ENCODE measurements at places on chromosomes 13 and 19.

GRCh38 chr13:113566227-113566561, 18.4 kb upstream of the TFDP1 start:
- no peak for DNase-seq

DNA sequence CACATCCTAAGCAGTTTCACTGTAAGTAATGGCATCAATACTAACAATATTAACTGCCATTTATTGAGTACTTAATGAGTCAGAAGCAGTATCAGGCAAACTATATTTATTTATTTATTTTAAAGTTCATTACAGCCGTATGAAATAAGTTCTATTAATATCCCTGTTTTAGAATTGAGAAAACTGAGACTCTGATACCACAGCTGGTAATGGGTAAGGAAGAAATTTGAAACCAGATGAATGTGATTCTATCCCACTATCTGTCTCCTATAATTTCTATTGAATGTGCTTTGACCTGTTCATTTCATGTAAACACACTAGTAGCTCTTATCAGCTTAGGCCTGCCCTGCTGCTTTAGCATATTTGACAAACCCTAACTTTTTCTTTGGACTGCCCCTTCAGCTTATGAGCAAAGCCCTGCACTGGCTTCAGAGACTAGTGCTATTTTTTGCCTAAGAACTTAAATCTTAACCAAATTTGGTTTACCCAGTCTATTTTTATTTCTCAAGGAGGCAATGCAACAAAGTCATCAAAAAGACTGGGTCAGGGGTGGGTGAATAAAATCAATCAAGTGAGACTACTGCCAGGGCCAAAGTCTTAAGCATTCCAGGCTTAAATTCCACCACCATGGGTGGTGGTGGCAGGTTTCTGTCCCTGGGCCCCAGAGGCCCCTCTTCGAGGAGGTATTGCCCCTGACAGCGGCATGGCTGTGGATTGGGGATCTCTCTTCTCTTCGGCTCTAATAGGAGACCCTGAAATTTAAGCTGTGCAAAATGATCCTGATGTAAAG, 143.4 kb downstream of the DLEU7 start:
- no peak for DNase-seq

GRCh38 chr13:29136341-29136740, 316.2 kb downstream of the MTUS2 start:
- DNase-seq: no peak

DNA sequence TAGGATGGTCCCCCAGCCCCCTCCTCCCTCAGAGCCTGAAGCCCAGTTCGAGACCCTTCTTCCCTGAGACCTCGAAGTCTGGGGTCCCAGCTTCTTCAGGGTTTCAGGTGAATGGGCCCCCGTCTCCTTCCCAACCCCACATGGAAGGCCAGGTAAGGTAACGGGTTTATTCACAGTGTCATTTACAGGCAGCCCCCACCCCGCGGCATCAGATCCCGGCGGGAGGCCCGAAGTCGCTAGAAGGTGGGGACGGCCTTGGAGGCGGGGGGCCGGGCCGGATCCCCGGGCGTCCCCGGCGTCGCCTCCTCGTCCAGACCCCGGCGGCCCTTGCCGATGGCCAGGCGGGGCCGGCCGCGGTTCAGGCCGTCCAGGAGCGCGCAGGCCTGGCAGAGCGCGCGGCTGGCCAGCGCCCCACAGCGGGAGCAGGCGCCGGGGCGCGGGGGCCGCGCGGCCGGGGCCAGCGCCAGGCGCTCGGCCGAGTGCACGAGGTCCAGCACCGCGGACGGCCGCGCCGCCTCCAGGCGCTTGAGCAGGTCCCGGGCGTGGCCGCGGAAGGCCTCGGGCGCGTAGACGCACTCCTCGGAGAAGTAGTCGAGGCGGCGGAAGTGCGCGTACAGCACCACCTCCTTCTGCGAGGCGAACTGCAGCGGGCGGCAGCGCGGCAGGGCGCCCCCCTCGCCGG, 9.7 kb downstream of the CTU1 start:
- DNase-seq: no peak

DNA sequence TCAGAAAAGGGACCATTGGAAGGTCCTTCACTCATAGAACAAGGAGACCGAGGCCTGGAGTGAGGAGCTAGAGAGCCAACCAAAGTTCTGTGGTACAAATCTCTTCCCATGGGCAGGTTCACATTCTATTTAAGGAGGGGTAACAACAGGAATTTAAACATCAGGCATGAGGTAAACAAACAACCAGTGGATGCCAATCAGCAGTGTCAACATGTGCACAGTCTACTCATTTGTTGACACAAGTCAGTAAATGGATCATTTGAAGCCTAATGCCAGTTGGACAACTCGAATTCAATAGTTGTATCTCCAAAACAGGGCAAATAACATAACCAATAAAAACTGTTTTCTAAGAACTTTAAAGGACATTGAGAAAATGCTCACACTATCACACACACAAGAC, 6.3 kb upstream of the DOCK9 start:
- DNase-seq: no peak

GRCh38 chr13:89862691-89863036, 1484.8 kb upstream of the MIR17HG start:
- DNase-seq: no peak

- DNase-seq: no peak
These were observed 31.8 kb downstream of the TPP2 start for GRCh38 chr13:102628559-102628958.

- no peak for DNase-seq
These were observed 195.6 kb upstream of the DACH1 start for GRCh38 chr13:72062566-72062965.

DNA sequence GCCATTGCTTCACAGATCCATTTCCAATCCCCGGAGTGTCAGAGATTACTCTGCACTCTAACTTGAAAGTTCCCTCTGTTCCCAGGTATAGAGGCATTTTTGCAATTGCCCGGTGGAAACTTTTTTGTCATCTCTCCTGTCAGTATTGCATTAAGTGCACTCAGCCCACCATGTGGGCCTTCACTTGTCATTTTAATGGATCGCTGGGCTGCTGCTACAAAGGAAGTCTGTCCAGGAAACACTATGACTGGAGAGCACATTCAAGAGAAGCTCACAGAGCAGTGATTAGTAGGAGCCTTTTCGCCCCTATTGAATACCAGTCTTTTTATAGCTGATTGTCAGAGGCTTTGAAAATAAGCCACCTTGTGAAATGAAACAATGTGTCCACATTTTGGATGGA, 180.9 kb downstream of the B3GLCT start:
- no peak for DNase-seq

DNA sequence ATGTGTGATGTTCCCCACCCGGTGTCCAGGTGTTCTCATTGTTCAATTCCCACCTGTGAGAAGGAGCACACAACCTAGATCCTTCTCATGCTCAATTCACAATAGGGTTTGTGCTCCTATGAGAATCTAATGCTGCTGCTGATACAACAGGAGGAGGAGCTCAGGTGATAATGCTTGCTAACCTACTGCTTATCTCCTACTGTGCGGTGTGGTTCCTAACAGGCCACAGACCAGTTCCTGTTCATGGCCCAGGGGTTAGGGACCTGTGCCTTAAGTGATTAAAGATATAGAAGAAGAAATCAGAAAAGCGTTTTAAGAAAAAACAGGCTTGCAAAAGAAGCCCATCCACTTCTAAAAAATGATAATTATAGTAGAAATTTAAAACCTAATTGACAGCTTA, 17.5 kb downstream of the DLEU7 start:
- no peak for DNase-seq

- no peak for DNase-seq
These were observed 53.2 kb downstream of the GPALPP1 start for GRCh38 chr13:45042539-45042938.

DNA sequence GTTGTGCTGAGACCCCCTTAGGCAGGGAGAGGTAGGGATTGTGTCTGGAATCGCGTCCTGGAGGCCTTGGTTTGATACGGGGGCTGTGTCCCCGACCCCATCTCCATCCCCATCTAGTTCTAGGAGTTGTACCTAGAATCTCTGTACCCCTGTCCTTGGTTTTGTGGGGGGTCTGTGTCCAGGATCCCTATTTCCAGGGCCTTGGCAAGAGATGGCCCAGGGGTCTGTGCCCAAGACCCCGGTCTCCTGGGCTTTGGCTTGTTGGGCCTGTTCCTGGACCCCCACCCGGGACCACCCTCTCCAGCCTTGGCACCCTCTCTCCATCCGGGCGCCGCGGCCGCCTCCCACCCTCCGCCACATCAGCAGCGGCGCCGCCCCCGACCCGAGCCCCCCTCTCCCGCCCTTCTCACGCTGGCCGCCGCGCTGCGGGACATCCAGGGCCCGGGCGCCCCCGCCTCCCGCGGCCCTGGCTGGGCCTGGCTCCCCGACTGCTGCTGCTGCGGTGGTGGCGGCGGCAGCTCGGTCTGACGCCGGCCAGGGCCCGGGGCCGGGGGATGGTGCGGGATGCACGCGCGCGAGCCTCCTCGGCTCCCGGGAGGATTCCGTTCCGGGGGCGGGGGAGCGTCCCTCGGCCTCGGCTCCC, at the start of gene NUMBL:
Gene NUMBL (minus strand): TSS at position 602 of the 643 bp plus-strand sequence. CDS start 168 bp downstream, at position 434.
- no peak for DNase-seq

DNA sequence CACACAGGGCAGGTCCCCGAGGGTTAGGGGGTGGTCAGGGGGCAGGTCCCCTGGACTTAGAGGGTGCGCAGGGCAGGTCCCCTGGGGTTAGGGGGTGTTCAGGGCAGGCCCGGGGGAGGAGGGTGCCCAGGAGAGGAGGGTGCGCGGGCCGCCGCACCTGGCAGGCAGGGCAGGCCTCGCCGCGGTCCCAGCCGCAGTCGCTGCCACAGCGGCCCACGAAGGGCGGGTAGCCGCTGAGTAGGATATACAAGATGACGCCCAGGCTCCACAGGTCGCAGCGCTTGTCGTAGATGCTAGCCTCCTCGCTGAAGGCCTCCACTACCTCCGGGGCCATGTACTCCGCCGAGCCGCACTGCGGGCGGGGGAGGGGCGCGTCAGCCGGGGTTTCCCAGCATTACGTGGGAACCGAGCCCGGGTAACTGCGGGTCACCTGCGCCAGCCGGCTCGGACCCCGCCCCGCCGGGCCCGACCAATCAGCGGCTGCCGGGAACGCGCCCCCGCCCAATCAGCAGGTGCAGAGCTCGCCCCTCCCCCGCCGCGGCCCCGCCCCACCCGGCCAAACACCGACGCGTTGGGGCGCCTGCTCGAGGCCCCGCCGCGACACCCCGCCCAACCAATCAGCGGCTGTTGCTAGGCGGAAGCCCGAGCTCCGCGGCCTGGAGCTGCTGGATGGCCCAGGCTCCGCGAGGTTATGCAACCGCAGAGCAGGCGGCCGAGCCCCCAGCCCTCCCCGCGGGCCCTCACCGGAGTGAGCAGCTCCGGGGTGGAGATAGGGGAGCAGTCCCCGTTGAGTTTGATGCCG, 9.2 kb downstream of the MKNK2 start:
- DNase-seq: peak; percentile 99

DNA sequence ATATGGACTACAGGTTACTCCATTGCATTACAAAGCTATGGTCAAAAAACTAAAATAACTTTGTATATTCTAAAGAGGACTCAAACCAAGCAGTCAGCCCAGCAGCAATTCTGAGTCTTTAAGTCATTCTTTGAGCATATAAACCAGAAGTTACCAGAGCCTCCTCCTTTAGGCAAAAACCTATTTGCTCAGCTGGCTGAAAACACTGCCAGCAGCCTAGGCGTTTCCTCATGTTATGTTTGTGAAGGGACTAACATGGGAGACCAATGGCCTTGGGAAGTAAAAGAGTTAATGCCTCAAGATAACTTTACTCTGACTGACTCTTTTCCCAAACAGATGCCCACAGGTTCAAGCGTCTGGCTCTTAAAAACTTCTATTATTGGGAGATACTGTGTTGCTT, 45.3 kb downstream of the ZNF626 start:
- DNase-seq: no peak

DNA sequence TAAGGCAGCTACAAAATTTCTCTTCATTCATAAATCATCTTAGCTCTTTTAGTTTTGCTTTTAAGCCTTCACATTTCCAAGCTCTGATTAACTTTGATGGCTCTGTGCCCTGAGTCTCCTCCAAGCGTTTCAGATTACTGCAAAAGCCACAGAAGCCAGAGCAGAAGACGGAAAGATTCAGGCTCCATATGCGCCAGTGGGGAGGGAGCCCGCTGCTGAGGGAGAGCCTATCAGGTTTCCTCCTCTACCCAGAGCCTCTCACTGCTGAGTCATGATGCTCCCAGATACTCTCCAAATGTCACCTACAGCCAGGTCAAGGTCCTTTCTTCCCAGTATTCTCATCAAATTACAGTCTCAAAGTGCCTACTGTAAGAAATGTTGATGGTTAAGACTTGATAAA, 193.6 kb downstream of the RAP2A start:
- DNase-seq: no peak

- no peak for DNase-seq
These were observed 3.0 kb downstream of the PROZ start for GRCh38 chr13:113161433-113161832.

GRCh38 chr13:37995092-37995491, 125.5 kb upstream of the TRPC4 start:
- no peak for DNase-seq

DNA sequence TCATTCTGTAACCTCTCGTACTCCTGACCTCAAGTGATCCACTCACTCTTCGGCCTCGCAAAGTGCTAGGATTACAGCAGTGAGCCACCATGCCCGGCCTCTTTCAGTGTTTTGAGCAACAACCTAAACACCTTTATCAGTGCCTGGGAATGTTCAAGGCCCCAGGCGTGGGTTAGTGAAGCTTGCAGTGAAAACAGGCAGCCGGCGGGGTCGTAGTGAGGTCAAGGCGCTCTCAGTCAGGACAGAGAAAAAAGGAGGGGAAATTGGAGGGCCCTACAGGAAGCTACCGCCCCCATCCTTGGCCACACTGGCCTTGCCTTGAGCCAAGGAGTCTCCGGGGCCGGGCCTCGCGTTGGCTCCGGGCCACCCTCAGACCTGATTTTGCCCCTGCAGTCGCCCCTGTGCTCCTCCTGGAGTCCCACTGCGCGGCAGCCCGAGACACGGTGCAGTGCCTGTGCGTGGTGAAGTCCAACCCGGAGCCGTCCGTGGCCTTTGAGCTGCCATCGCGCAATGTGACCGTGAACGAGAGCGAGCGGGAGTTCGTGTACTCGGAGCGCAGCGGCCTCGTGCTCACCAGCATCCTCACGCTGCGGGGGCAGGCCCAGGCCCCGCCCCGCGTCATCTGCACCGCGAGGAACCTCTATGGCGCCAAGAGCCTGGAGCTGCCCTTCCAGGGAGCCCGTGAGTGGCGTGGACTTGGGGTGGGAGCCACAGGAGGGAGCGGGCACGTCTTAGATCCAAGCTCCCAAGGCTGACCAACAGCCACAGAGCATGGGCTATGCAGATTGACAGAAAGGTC, 17.7 kb downstream of the MAG start:
- no peak for DNase-seq

GRCh38 chr13:28582225-28582891, 76.6 kb upstream of the POMP start:
- no peak for DNase-seq

DNA sequence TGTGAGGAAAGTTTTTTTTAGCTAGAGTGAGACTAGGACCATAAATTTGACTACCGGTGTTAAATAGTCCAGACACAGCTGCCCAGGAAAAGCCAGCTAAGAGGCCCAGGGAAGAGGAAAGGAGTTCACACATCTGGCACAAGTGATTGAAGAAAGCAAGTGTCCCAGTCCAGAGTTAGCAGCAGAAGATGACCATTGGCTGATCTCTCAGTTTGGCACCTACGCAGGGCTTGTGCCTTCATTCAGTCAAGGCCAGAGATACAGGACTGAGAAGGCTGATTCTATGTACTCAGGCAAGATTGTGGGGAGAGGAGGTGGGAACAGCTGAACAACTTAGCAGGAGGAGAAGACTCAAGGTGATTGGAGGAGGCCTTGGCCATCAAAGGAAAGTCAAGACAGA, 575.0 kb upstream of the KLF12 start:
- DNase-seq: no peak

GRCh38 chr13:39016787-39017186, 21.1 kb downstream of the PROSER1 start:
- DNase-seq: no peak

- DNase-seq: no peak
These were observed 400.3 kb downstream of the PCDH9 start for GRCh38 chr13:66829803-66830202.

Measured in stimulated activated CD8-positive, alpha-beta memory T cell treated with anti-CD3 and anti-CD28 coated beads, Interleukin-4, amount 100 ng/mL, for 1 hour (primary cell).